HL-60 (cell line): ENCODE measurements at places on chromosomes 2 and 18.

- no peak for DNase-seq
These were observed 63.8 kb upstream of the DARS1 start for GRCh38 chr2:136049011-136049742.

- DNase-seq: no peak
These were observed 291.4 kb upstream of the SALL3 start for GRCh38 chr18:78688249-78688648.

DNA sequence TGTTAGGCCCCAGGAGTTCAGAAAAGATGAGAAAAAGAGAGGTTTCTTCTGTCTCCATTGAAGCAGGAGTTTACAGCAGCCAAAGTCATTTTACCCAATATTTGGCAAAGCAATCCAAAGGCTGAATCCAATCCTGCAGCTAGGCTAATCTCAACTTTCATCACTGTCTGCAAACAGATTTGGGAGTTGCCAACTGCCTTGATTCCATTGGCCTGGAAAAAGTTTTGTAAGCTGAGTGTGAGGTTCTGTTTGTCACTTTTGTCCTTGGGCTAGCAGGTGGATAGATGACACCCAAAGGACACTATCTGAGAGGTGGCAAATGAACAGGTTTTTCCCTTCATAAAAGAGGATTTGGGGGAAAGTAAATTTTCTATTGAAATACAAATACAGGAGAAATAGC is 56.6 kb upstream of the SETBP1 start:
- DNase-seq: no peak

GRCh38 chr2:33603416-33603815 is 4.3 kb upstream of the FAM98A start:
- DNase-seq: no peak

DNA sequence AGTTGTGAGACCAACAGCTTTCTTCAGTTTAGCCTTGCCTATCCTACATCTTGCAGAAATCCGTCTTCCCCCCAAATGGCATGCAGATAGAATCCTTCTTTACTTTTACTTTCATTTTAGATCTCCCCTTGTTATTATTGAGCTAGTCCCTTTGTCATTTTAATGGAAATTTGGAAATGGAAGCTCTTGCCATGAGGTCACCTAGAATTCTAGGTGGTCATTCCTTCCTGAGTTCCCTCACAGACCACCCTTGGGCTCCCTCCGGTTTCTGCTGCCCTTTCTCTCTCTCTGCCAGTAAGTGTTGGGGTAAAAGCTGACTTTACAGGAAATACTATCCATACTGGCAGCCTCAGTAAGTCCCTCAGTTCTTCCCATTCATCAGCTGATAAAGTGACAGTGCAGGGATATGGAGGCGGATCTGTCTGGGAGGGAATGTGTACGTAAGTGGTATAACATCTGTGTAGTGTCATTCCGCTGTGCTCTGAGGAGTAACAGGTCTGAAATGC is 30.2 kb downstream of the ARHGAP25 start:
- no peak for DNase-seq

DNA sequence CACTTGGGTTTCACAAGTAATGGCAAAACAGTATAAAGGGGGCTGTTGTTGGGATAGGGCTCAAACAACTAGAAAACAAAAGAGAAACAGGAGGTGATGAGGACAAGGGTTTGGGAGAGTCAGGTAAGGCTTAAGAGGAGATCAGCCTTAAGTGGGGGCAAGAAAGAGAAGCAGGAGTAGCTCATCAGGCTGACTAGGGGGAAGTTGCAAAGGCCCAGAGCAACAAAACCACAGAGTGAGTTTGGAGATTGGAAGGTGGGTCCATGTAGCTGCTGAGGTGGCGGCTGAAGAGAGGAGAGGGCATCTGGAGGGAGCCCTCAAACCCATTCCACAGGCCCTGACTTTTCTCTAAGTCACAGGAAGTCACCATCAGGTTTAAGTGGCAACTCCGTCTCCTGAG is 126.0 kb downstream of the MREG start:
- no peak for DNase-seq

- no peak for DNase-seq
These were observed 23.4 kb downstream of the SNTG2 start for GRCh38 chr2:974054-974453.

DNA sequence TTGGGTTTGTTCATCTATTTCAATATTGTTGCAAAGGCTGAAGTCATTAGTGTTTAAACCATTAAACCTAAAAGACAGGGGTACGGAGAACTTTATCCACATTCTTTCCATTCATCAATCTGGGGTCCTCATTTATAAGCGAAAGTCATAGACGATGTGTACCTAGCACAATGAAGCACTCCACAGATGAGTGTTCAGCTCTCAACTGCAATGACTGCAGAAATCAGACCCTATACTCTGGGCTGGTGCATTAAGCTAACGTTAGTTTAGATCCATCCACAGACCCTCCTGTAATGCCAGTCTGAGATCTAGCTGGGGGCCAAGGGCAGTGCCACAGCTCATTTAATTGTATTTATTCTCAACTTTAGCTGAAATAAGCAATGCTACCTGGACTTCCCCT is 155.2 kb downstream of the AFF3 start:
- no peak for DNase-seq

- DNase-seq: no peak
These were observed 57.8 kb upstream of the RGPD5 start for GRCh38 chr2:109736177-109736827.

DNA sequence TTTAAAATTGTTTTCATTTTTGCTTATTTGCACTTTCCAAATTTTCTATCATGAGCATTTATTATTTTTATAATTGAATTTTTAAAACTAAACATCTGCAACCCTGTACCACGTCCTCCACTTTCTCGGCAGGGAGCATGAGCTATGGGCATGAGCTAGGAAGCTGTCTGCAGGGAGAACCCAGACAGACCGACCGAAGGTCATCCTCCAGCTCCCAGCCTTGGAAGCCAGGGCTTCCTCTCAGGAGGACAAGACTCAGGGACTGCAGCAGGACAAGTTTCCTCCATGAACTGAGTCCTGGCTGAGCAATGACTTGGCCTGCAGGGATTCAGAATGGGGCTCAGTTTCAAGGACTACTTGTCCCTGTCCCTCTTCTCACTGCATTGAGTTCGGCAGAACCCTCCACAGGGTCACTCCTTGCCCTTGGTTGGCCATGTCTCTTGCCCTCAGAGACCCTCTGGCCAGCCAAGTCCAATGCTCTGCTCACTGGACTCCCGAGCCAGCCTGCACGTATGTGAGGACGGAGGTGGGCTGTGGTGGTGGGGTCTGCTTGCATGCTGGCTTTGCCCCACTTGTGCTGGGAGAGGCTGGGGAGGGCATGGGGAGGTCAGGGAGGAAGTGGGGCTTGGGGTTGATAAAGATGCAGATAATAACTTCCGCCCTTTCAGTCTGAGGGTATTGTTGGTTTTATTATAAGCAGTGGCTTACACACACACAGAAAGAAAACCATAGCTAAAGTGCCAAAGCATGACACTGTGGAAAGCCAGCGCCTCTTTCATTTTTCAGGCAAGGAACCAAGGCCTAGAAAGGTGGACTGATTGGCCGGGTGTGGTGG is 6.6 kb downstream of the NMUR1 start:
- DNase-seq: no peak

DNA sequence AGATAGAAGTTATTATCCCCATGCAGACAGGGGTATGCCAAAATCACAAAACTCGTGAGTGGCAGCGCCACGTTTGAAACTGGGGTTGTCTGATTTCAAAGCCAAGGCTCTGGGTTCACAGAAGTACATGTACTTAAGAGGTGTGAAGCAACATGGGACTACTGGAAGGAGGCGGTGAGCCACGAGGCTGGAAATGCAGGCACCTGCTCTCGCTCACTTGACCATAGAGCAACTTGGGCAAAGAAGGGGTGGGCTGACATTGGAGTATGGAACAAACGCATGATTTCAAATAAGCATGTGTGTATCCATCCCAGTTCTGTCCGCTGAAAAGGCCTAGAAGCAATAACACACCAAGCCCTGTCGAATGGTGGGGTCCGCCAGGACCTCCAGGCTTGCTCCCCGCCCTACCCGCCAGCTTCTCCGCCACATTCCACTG is 593 bp upstream of the ACTR2 start:
- DNase-seq: no peak

GRCh38 chr2:42569116-42569711 is 782 bp downstream of the MTA3 start:
- no peak for DNase-seq

GRCh38 chr2:14492920-14493503 is 139.5 kb upstream of the LRATD1 start:
- DNase-seq: no peak

- DNase-seq: no peak
These were observed 719.7 kb upstream of the ACVR2A start for GRCh38 chr2:147125145-147125544.

- DNase-seq: no peak
These were observed 652 bp downstream of the SH3YL1 start for GRCh38 chr2:263022-263738.

DNA sequence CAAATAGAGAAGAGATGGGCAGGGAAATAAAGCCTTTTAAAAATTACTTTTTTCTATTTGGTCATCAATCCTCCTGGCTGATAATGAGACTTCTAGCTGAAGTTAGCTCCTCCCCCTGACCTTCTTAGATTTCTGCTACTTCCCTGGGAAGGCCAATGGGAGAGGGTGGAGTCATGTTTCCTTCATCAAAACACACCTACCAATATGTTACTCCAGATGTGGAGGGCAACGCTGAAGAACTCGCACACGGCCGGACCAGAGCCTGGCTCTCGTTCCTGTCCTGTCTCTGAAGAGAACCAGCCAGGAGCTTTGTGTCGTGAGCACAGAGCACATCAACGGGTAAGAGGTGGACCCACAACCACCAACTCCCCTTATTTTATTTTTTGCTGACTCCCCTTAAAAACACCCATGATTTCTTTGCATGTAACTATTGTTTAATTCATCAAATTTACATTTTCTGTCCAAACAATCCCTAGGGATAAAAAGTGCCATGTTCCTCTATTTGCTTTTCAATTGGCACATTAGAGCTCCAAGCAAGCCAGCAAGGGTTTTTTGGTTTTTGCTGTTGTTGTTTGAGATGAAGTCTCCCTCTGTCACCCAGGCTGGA is 94.9 kb downstream of the ADD2 start:
- no peak for DNase-seq

- DNase-seq: no peak
These were observed 3.5 kb downstream of the MAPK4 start for GRCh38 chr18:50563376-50563775.

GRCh38 chr2:193738892-193739291 is 1544.2 kb upstream of the TMEFF2 start:
- no peak for DNase-seq

DNA sequence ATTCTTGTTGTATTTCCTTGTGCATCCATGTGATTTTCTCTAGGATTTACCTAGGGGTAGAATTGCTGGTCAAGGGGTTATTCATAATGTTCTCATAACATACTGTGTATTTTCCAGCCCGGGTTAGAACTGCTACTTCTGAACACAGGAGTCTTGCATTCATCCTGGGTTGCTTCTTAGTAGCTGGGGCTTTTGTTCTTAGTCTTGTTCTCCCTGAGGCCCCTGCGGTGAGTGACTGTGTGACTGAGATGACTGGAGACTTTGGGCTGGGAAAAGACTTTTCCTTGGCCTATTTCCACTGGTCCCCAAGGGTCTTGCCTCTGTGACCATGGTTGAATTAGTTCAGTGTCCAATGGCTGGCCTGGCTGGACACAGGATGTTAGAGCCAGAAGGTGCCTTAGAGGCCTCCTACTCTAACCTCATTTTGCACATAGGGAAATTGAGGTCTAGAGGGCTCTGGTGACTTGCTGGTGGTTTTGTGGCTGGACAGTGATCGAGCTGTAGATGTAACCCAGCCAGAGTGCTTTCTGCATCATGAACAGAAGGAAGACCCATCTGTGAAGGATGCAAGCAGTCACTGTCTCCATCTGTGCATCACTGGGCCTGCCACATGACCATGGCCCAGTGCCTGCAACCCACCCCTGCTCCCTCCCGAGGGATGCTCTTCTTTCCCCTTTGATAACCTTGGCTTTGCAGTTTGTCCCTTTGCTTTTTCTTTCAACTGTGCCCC is 233.3 kb downstream of the FHOD3 start:
- no peak for DNase-seq

DNA sequence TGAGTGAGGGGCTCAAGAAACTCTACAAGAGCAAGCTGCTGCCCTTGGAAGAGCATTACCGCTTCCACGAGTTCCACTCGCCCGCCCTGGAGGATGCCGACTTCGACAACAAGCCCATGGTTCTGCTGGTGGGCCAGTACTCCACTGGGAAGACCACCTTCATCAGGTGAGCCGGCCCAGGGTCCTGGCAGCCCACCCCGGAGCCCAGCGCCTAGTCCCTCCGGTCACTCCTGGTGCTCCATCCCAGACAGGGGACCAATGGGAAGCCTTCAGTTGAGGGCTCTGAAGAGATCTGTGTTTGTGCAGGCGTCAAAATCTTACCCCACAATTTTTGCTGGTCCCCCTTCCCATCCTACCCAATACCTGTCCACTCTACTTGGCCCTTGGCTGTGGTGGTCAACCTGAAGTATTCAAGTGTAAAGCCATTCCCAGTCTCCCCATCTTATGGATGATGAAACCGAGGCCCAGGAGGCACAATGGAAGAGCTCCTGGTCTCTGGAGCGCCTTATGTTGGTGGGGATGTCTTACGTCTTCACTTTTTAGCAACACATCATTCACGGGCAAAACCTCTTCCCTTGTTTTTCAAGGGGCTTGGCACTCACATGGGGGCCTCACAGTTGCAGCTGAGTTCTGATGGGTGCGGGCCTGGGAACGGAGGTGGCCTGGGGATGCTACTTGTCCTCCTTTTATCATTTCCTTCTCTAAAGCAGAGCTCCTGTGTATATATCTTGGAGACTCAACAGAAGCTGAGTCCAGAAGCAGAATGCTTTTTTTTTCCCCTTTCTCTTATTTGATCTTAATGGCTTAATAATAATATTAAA is 941 bp downstream of the EHD3 start:
- DNase-seq: no peak

- DNase-seq: no peak
These were observed 139.5 kb upstream of the LRP1B start for GRCh38 chr2:142270291-142270690.

DNA sequence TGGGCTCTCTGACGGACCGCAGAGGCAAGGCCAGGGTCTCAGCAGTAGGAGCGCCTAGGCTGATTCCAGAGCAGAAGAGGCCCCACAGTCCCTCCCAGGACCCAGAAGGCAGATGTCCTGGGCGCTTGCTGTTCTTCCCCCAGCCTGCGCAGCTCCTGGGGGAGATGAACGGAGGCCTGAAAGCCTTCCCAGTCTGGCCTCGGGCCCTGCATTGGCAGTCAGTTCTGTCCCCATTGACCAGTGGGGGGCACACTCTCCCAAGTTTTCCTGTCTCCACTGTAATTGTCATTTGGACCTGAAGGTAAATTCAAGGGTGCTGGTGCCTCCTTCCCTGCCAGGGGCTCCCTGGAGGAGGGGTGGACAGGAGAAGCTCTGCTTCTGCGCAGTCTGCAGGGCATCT is 345.7 kb downstream of the CYP26B1 start:
- DNase-seq: no peak
